ENCODE measurements at places on chromosomes 4 and X.

DNA sequence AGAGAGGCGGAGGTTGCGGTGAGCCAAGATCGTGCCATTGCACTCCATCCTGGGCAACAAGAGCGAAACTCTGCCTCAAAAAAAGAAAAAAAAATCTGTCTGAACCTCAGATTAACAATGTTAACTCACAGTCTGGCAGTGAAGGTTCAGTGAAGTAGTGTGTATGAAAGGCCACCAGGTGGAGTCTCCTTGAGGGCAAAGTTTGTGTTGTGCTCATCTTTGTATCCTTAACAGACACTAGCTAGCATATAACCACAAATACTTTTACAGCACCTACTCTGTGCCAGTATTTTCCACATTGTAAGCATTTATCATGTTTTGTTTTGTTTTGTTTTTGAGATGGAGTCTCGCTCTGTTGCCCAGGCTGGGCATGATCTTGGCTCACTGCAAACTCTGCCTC, 46.0 kb upstream of the MGST2 start:
- no peak for DNase-seq

- DNase-seq, result no peak
These were observed 29.9 kb downstream of the MAGEA10 start for GRCh38 chrX:152108527-152108926.

- DNase-seq, result peak; percentile 11
These were observed at the start of gene SLC9B2 for GRCh38 chr4:103076747-103077347. Gene SLC9B2 (minus strand): TSS chr4:103076761. CDS start chr4:103067550, 9,211 bp downstream.

DNA sequence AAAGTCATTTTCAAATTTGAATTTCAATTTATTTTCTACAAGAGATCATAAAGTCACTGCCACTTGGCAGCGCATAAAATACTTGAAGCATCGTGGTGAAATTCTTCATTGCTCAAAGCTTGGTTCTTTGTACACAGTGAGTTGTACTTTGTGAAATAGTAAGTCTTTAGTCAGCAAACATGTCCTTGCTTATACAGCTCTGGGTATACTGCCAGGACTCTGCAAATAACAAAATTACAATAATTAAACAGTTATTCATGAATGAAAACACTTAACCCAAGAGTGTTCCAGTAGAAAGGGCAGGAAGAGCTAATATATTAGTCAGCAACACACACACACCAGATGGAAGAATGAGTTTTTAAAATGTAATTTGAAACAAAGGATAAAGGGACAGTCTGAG, 1300.9 kb upstream of the DIAPH2 start:
- DNase-seq, result no peak

DNA sequence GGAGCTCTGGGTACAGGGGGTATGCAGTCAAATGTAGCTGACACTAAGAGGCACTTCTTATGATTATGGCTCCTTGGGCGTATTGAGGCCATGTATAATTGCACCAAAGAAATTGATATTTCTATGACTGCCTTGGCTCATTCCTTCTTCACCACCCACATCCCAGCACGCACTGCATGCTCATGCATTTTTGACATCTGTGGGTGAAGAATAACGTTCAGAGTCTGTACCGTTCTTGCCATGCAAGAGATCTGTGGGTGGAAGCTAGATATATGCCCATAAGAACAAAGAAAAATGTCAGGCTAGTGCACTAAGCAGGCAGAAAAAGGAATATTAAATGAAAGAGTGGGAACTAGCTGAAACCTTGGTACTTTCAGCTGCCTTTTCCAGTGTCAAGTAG, 93.4 kb downstream of the EMCN start:
- DNase-seq, result no peak
